Ascending aorta (tissue), 2 donors: ENCODE measurements at places on chromosomes 2 and 18.

DNA sequence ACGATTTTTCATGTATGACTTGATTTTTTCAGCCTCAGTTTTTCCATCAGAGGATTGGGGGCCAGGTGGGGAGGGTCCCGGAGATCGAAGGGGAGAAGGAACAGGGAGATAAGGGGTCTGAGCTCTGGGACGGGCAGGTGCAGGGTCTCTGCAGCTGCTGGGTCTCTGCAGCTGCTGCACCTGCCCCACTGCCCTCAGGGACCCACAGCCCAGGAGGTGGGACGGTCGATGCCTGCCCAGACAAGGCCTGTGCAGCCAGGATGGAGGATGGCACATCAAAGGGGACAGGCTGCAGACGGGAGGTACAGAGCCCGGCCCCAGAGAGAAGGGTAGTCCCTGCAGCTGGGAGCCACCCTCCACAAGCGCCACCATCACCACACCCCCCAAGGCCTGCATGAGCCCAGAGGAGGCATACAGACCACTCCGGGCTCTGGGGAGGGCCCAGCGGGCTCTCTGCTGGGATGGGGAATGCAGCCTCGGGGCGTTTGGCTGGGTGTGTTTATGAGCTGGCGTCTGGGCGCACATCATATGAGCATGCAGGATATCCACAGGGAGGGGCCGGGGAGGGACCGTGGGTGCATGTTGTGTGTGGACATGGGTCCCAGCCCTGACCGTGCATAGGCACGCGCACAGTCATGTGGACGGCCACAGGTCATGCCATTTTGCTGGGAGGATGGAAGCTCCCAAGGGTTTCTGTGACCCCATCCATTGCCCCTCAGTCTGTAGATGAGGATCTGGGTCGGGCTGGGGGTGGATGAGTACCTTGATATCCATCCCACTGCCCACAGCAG is 34.9 kb upstream of the GPC1 start:
- no peak for DNase-seq

DNA sequence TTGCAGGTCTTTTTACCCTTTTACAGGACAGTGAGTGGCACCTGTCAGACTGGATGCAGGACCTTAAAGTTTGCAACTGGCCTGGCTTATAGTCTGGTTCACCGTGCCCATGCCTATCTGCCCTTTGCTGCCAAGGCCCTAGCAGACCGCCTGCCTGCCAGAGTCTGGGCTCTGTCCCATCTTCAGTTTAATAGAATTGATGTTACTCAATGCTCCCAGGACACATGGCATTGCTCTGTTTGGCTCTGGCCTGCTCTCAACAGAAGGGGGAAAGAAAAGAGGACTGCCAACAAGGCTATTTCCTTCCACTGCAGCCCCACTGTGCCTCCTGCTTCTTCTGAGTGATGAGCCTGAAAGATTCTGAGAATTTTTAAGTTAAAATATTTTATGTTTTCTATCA is 25.6 kb upstream of the TMEM178A start:
- DNase-seq, result no peak

GRCh38 chr2:10940596-10940995 is 28.9 kb downstream of the KCNF1 start:
- no peak for DNase-seq

DNA sequence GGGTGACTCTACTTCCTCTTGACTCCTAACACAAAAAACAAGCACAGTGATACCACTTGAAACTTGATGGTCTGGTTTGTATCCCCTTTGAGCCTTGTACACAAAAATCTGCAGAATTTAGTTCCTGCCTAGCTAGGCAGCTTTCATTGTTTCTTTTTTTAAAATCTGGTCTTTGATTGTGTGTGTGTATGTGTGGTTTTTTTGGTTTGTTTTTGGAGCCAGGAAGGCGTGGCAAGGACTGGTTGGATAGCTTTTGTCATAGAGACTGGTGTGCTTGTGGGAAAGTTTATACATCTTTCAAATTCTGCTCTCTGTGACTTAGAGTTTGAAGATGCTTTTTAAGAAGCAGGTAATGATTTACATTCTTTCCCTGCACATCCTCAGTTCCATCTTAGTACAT is 127.4 kb downstream of the TANC1 start:
- DNase-seq, result no peak

DNA sequence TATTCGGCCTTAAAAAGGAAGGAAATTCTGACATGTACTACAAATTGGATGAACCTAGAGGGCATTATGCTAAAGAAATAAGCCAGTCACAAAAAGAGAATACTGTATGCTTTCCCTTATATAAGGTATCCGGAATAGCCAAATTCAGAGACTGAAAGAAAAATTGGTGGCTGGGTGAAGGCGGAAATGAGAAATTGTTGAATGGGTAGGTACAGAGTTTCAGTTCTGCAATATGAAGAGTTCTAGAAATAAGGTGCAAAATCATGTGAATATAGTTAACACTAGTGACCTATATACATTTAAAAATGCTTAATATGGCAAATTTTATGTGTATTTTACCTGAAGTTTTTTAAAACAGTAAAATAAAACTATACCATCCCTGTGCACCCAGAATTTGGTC is 43.1 kb downstream of the RMP24 start:
- no peak for DNase-seq

GRCh38 chr18:58148954-58149471 is 105.0 kb downstream of the NEDD4L start:
- no peak for DNase-seq

DNA sequence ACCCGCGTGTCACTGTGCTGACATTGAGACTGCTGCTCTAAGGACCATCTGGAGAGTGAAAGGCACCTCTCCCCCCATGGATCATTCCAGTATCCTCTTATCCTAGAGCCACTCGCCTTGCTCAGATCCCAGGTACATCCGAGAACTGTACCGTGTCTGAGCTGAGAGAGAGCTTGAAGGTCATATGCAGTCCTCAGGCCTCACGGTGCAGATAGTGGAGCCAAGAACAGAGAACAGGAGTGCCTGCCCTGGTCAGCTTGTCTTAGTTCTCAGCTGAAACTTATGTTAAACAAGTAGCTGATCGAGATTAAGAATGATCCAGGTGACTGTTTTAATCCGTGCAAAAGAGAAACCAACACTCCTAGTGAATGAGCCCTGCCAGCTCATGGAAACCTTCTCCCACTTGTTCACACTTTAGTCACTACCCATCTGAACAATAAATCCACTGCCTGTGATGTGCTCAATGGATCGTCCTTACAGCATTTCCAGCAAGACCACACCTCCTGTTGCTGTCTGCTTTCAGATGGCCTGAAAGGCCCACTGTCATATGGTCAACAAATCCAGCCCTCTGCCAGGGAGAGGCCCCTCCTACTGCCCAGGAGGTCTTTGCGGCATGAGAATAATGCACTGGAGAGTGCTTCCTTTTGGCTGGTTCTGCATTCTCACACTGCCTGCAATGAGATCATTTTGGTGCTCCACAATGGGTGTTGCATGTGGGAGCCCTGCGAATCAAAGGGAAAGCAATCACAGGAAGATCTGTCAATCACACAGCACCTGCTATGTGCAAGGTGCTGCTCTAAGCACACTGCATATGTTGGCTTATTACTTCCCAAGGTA is 43.7 kb upstream of the APCDD1 start:
- DNase-seq, result no peak

DNA sequence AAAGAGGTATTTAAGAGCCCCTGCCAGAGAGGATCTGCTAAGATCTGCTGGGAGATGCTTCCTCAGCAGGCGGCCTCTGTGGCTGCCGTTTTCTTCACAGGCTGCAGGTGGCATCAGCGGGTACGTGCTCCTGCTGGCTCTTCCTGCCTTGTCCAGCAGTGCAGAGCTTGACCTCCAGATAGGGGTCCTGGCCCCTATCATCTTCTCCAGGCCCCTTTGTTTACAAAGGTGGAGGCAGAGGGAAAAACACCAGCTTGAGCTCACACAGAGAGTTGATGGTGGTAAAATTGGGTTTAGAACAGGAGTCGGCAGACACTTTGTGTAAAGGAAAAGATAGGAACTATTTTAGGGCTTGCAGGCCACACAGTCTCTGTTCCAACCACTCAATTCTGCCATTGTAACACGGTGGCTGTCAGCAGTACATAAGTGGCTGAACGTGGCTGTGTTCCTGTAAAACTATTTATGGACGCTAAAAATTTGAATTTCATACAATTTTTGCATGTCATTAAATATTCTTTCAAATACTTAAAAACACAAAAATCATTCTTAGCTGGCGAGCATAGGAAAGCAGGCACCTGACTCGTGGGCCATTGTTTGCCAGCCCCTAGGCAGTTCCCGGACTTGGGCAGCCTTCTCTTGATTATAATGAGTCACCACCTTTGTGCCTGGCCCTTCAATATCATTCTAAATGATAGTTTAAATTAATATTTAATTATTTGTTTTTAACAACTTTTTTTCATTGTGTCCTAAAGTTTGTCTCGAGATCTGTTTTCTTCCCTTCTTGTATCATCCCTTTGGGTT is 98.2 kb upstream of the B3GNT7 start:
- DNase-seq, result no peak

DNA sequence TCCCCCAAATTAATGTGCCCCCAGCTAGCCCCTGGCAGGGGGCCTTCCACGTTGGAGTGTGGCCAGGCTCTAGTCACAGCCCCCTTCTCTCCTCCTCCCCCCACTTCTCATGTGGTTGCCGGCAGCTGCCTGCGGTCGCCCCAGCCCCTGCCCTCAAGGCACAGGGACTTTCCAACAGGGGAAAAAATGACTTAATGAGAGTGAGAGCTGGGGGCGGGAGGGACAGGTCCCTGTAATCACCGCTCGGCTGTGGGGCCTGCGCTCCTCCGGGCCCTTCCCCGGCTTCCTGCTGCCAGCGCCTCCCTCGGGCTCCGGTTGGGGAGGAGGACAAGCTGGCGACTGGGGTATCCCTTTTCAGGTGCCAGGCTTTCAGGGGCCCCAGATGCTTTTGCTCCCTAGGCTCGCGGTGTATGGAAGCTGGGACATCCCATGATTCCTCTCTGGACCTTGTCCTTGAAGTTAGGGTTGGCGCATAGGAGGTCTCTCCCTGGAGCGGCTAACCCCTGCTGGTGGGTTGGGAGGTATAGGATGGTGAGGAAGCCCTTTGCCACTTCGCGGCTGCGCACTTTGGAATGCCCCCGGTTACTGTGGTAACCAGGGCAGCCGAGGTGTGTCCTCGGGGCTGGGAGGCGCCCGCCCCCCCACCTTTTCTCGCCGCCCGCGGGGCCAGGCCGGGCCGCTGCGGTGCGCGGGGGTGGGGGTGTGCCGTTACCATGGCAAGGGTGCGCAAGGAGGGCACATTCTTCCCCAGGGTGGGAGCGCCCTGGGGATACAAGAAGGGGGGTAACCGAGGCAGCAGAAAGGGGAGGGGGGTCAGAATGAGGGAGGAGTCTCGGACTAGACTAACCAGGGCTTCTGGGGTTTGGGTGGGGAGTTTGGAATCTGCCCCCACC is 16.1 kb downstream of the WNT10A start:
- DNase-seq, result no peak

DNA sequence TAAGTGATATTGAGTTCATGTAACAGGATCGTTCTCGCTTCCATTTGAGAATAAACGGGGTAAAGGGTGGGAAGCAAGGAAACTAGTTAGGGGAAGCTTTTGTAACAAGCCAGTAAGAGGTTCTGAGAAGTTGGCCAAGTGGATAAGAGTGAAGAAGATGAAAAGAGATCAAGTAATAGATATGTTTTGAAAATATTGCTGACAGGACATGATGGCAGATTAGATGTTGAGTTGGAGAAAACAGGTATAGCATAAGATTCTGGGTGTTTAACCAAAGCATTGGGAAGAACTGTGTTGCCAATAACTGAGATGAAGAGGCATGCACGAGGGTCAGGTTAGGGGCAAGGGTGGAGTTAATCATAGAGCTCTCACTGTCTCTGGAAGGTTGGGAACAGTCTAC is 330.0 kb upstream of the LRRTM1 start:
- DNase-seq, result no peak

- DNase-seq, result no peak
These were observed 33.6 kb upstream of the MGAT4A start for GRCh38 chr2:98764499-98764898.

GRCh38 chr18:26757263-26758019 is 108.1 kb downstream of the AQP4 start:
- no peak for DNase-seq

DNA sequence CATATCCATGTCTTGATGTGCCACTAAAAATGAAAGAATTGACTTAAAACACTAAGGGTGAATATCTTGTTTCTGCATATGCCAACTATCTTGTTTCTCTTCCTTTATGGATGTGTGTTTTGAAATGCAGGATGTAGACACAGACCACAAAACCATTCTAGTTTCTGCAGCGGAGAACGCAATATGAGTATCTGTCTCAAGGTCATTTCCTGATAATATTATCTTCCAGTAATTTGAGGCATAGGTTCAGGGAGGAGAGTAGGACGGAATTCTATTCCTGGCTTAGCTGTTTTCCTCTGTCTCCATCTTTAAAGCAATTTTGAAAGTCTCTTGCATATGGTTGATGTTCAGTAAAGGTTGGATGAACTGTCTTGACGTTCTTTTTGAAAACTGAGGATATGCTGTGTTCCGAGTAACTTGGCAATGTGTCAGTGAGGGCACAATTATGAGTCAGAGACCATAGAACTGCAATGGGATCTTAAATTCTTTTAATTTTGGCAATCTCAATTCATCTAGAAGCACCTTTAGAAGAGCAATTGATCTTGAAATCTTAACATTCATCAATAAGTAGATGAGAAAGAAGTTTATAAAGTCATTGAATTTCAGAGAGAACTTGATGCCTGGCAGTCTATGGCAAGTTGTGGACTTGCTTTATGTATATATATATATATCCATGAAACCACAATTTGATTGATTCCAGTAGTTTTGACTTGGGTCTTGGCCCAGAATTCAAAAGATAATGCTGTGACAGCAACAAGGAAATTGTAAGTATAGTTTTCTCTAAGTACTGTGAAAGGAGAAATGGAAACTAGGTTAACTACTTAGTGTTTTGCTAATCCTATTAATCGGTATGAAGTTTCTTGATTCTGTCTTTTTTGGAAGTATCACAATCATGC is 24.8 kb downstream of the RAB27B start:
- no peak for DNase-seq

DNA sequence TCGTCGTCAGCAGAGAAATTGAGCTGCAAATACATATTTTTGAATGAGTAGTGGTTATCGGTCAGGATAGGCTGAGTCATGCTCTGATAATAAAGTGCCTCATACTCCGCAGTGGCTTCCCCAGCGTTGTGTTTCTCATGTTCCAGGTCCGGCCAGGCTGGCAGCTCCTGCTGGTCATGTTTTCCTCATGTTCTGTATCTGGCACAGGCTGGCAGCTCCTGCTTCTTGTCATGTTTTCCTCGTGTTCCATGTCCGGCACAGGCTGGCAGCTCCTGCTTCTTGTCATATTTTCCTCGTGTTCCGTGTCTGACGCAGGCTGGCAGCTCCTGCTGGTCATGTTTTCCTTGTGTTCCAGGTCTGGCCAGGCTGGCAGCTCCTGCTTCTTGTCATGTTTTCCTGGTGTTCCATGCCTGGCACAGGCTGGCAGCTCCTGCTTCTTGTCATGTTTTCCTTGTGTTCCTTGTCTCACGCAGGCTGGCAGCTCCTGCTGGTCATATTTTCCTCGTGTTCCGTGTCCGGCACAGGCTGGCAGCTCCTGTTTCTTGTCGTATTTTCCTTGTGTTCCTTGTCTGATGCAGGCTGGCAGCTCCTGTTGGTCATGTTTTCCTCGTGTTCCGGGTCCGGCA is 148.9 kb downstream of the ATP9B start:
- DNase-seq, result no peak

GRCh38 chr2:202950592-202950991 is 38.5 kb downstream of the CARF start:
- DNase-seq, result no peak
